Esophagus squamous epithelium (tissue), 5 donors: ENCODE measurements at places on chromosomes 4 and X.

DNA sequence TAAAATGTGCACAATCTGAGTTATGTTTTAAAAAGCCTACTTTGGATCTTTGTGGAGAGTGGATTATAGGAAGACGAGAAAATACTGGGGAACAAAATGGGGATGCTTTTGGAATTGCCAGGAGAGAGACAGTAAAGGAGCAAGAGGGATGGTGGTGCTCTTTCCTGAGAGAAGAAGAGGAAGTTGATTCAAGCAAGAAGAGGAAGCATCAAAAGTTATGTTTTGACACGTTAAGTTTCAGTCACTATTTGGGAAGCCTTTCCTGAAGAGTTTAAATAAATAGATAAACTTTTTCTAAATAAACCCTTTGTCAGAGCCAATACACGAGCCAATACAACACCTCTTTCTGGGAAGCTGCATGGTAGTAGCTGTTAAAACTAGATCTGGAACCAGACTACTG lies 394.1 kb downstream of the GALNTL6 start:
- H3K27ac ChIP-seq: no peak overlapping the region
- DNase-seq: no peak
- no peak overlapping the region for H3K4me3 ChIP-seq
- H3K4me1 ChIP-seq: no peaks in the 10 kb centered on the region
- H3K36me3 ChIP-seq: no peaks in the 10 kb centered on the region
- no peaks in the 10 kb centered on the region for H3K27me3 ChIP-seq

- DNase-seq: no peak
- no peaks in the 10 kb centered on the region for H3K27me3 ChIP-seq
- no peak overlapping the region for H3K4me3 ChIP-seq
- no peaks in the 10 kb centered on the region for H3K36me3 ChIP-seq
- H3K27ac ChIP-seq: no peak overlapping the region
Observed at GRCh38 chr4:147516133-147516532, 35.2 kb downstream of the EDNRA start.

- DNase-seq: no peak
- no peak overlapping the region for H3K27ac ChIP-seq
- H3K4me1 ChIP-seq: no peaks in the 10 kb centered on the region
Observed at GRCh38 chr4:27861381-27861787, 1000.7 kb downstream of the STIM2 start.

- no peaks in the 10 kb centered on the region for H3K36me3 ChIP-seq
- no peak overlapping the region for H3K27ac ChIP-seq
- no peak for DNase-seq
- no peaks in the 10 kb centered on the region for H3K27me3 ChIP-seq
Observed at GRCh38 chrX:12013211-12013618, 125.1 kb upstream of the FRMPD4 start.

DNA sequence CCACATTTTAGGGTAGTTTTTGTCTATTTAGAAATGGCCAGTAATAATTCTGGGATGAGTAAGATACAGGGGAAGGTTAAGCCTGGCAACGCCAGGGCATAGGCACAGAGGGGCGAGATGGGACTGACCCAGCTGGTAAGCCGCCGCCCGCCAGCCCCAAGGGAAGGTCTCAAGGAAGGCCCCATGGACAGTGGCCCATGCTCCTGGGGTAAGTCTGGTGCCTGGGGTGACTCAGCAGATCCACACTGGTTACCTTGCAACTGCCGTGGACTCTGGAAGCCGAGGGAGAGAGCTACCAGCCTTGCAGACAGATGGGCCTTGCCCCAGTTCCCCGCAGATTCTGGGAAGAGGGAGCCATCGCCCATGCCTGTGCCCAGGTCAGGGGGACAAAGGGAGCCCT lies 179.4 kb downstream of the AFAP1 start:
- peaks cover 54% of the 10 kb centered on the region for H3K36me3 ChIP-seq
- H3K4me1 ChIP-seq: peaks cover 19% of the 10 kb centered on the region
- no peak for DNase-seq

DNA sequence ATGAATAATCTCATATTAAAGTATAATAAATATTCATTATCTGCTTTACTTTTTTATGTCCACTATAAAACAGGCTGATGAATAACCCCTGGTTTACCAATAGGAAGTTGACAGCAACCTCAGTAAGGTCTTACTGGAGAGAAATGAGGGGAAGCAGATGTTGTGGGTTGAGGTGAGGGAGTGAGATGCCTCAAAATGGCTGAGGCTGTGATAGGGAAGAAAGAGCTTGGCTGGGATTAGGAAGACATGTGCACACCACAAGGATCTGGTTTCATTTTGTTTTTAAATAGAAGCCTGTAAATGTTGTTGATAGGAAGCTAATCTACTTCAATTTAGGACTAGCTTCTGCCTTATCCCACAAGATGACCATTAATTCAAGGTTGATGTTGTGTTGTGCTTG lies 14.4 kb upstream of the CYBB start:
- no peaks in the 10 kb centered on the region for H3K27me3 ChIP-seq
- H3K27ac ChIP-seq: no peak overlapping the region
- H3K4me3 ChIP-seq: no peak overlapping the region
- H3K4me1 ChIP-seq: no peaks in the 10 kb centered on the region
